ENCODE measurements at places on chromosomes 3 and 15.

DNA sequence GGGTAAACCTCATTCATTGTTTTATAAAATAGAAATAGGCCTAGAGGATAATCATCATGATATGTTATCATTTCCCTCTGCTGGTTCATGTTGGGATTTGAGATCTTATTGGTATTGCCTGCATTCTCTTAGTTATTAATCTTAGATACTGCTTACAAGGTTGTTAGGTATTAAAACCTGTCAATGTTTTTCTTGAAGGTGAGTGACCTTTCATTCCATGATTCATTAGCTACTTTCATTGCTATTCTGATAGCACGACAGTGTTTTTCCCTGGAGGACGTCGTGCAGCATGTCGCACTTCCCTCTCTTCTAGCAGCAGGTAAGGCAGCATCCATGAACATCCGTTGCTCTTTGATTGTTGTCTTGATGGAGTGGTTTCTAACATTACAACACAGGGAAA lies 17.1 kb downstream of the P2RY12 start:
- DNase-seq: no peak

DNA sequence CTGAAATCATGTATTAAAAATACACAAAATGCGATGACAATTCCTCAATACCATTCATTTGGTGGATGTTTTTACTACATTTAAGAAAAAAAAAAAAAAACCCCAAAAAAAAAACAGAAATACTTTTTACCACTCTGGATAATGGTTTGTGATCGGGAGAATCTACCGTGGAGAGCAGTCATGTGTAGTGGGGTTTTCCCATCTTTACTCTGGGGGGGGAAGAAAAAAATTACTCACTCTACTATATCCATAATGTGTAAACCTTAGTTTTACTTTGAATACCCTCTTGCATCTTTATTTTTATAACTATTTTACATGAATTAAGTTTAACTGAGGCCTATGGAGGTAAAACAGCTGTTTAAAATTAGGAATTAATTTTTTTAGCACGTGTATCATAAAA lies 83.3 kb downstream of the ANKRD28 start:
- DNase-seq: no peak

GRCh38 chr15:74034206-74034755 lies 39.8 kb downstream of the PML start:
- no peak for DNase-seq

- no peak for DNase-seq
Observed at GRCh38 chr3:61443886-61444285, 117.5 kb upstream of the PTPRG start.

DNA sequence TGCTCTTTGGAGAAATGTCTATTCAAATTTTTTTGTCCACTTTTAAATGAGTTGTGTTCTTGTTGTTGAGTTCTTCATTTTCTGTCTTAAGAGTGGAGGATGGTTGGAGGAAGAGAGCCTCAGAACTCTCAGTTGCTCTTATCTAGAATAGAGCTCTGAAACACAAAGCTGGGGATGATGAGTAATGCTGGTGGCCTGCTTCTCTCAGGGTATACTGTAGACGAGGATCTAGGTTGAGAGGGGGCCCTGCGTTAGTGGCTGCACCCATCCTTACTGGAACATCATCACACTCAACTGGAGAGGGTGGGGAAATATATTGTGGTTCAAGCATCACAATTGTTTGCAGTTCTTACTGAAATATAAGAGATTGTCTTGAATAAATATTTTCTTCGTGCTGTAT lies 1.8 kb downstream of the SPTSSB start:
- DNase-seq: no peak

DNA sequence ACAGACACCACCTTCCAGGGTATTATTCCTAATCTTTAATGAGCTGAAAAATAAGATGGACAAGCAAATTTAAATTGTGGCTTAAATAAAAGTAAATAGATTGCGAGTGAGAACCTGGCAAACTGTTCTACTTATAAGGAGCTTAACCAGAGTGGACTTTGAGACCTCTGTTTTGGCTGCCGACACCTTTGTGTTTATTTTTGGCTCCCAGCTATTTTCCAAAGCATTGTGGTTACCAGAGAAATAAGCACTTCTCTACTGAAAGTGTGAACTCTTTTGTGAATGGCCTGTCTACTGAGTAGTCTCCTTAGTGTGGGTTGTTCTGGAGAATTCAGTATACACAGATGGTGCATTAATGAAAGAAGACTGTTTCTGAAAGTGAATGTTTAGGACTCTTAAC lies 109.4 kb downstream of the ATP8B4 start:
- DNase-seq: no peak

- no peak for DNase-seq
Observed at GRCh38 chr3:148420242-148420641, 277.5 kb upstream of the AGTR1 start.

GRCh38 chr15:79539401-79539800 lies 107.3 kb downstream of the MINAR1 start:
- no peak for DNase-seq

DNA sequence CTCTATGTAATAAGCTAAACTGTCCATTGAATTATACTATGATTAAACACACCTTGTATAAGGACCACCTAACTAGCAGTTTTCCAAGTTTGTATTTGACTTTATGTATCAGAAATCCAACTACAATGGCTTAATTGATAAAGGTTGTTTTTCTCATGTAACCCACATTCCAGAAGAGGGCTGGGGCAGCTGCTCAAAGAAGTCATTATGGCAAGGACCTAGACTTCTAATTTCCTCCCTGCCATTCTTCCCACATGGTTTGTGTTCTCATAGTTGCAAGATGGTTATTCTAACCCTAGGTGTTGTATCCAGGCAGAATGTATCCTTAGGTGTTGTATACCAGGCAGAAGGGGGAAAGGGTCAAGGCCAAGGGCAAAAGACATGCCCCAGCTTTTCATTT lies 35.7 kb downstream of the GPR176 start:
- DNase-seq: no peak

- DNase-seq: no peak
Observed at GRCh38 chr3:197253238-197253947, 45.0 kb downstream of the DLG1 start.

- no peak for DNase-seq
Observed at GRCh38 chr3:171290680-171291079, 169.5 kb downstream of the TNIK start.

- no peak for DNase-seq
Observed at GRCh38 chr15:101043911-101044624, 124.9 kb downstream of the LRRK1 start.

DNA sequence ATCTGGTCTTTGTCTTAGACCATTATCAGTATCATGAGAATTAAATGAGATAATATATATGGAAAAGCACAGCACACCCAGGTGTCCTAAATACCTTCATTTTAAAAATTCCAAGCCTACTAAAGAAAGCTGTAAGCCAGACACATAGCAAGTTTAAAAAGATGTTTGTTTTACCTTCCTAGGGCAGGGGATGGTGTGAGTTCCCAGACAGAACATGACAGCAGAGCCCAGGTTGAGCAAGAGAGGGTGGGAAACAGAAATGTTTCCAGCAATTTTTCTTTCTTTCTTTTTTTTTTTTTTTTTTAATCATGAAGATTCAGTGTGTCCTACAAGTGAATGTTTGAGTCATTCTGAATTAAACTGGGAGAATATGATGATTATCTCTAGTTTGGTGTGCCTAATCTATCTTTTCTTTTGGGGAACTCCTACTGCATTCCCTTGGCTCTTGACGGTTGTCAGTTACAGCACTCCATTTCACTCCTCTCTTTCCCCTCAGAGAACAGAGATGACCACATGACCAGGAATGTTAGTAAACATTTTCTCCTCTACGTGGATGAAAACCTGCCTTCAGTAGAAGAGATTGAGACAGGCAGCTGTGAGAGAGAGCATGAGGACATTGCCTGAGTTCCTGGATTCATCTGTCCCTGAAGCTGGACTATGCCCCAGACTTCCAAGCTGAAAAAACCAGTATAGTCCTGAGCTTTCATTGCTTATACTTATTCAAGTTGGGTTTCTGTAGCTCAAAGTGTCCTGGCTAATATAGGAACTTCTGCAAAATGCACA lies 54.5 kb upstream of the ARL14 start:
- no peak for DNase-seq

DNA sequence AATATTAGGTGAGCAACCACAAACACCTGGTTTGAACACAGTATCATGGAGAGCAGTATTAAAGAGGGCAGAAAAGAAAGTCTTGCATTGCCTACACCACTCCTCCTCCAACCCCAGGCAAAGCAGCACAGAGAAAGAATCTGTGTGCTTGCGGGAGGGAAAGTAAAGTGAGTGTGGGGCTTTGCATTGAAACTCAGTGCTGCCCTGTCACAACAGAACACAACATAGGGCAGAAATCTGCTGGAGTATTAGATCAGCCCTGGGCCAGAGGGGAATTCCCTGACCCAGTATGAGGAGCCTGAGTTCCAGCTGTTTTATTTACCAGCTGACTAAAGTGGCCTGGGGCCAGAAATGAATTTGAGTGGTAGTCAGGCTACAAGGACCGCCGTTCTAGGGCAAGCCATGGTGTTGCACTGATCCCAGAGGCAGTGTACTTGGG lies 75.5 kb downstream of the SPATA16 start:
- DNase-seq: no peak

- peak; percentile 56 for DNase-seq
Observed at GRCh38 chr15:90143166-90143655, 40.9 kb upstream of the IDH2 start.
